Activated CD4-positive, alpha-beta T cell treated with anti-CD3 and anti-CD28 coated beads for 1 hour (primary cell): ENCODE measurements at places on chromosomes 16 and 17.

DNA sequence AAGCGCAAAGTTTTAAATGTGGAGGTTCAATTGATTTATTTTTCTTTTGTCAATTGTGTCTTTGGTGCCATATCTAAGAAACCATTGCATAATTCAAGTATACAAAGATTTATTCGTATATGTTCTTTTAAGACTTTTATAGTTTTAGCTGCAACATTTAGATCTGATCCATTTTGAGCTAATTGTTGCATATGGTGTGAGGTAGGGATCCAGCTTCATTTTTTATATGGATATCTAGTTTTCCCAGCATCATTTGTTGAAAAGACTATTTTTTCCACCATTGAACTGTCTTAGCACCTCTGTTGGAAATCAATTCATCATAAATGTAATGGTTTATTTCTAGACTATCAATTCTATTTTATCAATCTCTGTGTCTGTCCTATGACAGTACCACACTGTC is 2.1 kb upstream of the CCR7 start:
- DNase-seq: no peak

GRCh38 chr16:85416228-85417109 is 196.7 kb upstream of the GSE1 start:
- DNase-seq: peak; percentile 51

GRCh38 chr17:1070411-1070810 is 73.5 kb downstream of the TIMM22 start:
- DNase-seq: no peak

- DNase-seq: no peak
These were observed 674.0 kb upstream of the SOX9 start for GRCh38 chr17:71446645-71447437.

DNA sequence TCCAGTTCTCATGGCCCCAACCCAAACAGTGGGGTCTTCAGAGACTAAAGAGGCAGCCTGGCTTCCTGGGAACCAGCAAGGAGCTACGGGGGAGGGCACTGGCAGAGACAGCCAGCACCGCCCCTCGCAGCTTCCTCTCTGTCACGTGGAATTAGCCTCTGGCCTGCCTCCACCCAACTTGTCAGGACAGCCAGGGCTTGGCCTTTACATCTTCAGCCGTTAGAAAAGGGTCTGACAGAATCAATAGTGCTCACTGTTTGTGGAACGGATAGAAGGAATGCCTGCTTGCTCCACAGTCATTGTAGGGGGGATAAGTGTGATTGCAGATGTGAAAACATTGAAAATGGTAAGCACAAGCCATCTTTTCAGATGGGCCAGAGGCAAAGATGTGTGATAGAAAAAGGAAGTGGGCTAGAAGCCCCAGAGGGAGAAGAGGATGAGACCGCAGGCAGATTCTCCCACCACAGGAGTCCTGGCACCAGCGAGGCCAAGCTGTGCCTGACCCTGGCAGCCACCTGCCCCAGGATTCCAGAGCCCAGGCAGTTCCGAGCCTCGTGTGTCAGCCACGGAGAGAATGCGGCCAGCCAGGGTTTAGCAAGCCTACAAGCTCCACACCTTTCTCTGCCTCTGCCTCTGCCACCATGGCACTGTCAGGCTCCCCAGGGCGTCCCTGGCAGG is 18.6 kb downstream of the GRIN2C start:
- DNase-seq: no peak

GRCh38 chr17:50099003-50099402 is 3.9 kb downstream of the PDK2 start:
- no peak for DNase-seq

GRCh38 chr16:11613381-11614303 is 26.9 kb upstream of the LITAF start:
- DNase-seq: no peak

- DNase-seq: no peak
These were observed 47.0 kb upstream of the TOB1 start for GRCh38 chr17:50913120-50913519.
